HCEC 1CT (cell line): ENCODE measurements at places on chromosomes 5 and 9.

GRCh38 chr5:79962575-79963222 is 28.4 kb downstream of the MTX3 start:
- DNase-seq, result peak; percentile 66

DNA sequence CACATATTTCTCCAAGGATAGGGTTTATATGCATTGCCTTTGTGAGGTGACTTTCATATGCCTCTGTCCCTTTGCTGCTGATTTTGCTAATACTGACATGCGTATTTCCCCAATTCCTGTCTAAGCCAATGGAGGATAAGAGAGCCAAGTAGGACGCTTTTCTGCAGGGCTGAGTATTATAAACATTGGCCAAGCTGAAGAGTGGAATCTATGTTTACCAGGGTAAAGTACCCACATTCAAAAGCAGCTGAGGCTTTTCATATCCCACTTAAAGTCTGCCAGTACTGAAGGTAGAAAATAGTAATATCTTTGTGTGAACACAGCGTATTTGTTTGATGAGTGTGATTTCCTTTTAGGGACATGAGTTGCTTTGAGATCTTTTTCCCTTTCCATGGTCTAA is 128.8 kb upstream of the GPR151 start:
- DNase-seq, result no peak

DNA sequence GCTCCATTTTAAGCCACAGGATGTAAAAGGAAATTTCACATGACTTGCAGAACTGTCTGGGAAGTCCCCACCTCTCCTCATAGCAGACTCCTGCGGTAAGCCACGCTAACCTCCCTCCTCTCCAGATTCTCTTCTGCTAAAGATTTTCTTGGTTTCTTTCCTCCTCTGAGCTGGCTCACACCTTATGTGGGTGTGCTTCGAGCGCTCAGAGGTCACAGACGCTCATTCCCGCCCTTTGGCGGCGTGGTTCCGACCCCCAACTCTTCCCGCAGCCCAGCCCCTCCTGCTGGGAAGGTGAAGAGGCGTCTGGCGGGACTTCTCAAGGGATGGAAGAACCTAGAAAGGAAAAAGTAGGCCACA is 32.9 kb upstream of the CDK20 start:
- DNase-seq, result no peak

DNA sequence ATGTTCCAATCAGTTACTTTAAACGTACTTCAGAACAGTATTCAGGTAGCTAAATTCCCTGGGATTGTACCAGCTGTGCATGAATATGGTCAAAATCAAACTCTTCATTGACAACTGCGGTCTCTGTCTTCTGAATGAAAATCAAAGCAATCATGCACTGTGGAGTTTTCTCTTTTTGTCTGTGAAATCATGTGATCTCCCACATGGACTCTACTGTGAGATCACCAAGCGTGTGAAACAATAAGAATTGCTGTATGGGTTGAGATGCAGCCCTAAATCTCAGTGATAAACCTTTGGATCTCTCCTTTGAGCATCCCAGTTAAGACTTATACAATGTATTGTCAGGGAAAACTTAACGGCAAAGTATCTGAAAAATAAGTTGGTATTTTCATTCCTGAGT is 6.1 kb downstream of the NRG2 start:
- DNase-seq, result no peak

- peak; percentile 61 for DNase-seq
Observed at GRCh38 chr9:137000177-137000930, 4.0 kb upstream of the CLIC3 start.

DNA sequence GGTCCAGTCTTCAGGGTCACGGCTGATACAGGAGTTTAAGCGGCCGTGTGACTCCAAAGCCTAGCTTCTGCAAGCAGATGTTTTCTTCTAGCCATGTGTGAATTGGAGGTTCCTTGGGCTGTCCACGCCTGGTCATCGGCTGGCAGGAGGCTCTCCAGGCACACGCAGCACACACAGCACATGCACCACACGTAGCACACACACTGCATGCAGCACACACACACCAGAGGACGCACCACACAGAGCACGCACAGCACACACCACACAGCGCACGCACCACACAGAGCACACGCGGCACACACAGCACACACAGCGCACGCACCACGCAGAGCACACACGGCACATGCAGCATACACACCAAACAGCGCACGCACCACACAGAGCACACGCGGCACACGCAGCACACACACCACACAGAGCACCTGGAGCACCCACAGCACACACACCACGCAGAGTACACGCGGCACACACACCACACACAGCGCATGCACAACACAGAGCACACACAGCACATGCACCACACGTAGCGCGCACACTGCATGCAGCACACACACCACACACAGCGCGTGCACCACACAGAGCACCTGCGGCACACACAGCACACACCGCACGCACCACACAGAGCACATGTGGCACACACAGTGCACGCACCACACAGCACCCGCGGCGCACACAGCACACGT is 234.3 kb downstream of the FANCC start:
- DNase-seq, result no peak

- no peak for DNase-seq
Observed at GRCh38 chr5:35363387-35363965, 133.2 kb upstream of the PRLR start.

- DNase-seq, result no peak
Observed at GRCh38 chr5:179834120-179834519, 13.4 kb downstream of the SQSTM1 start.

- no peak for DNase-seq
Observed at GRCh38 chr5:179149278-179149677, 89.1 kb downstream of the ZNF354C start.

GRCh38 chr9:9998491-9999287 is 614.1 kb downstream of the PTPRD start:
- DNase-seq, result no peak

DNA sequence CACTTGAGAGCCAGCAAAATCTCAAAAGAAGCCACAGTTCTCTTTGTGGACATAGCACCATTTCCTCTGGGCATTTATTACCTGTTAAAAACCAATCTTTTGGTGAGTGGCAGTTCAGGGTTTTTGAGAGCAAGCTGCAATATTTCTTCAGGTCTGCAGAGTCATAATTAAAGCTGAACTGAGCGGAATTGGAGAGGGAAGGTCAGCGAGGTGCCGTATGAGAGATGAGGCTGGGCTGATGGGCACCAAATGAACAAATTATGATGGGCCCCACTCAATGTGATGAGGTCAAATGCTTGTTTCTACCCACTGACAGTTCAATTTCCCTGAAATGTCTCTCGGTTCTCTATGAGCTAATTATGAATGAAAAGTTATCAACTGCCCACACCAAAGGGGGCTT is 231.9 kb downstream of the AP3B1 start:
- DNase-seq, result no peak

- peak; percentile 50 for DNase-seq
Observed at GRCh38 chr9:131237931-131238401, 38.3 kb downstream of the FAM78A start.

DNA sequence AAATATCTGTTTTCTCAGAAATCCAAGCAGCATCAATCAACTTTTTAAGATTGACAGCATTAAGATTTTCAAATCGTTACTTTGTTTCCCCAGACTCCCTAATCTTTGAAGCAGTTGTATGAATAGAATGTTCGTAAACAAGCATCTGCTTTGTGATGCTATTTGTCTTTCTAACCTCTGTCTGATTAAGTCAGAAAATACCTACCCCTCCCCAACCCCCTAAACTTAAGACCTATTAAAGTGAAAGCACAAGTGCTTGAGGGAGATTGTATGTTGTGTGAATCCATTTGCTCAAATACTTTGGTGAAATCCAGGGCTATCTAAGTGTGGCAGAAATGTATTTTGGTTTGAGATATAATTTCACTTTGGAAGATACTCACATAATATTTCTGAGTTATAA is 47.9 kb upstream of the C5orf47 start:
- DNase-seq, result no peak

GRCh38 chr5:22319798-22320197 is 533.3 kb downstream of the CDH12 start:
- DNase-seq, result no peak

DNA sequence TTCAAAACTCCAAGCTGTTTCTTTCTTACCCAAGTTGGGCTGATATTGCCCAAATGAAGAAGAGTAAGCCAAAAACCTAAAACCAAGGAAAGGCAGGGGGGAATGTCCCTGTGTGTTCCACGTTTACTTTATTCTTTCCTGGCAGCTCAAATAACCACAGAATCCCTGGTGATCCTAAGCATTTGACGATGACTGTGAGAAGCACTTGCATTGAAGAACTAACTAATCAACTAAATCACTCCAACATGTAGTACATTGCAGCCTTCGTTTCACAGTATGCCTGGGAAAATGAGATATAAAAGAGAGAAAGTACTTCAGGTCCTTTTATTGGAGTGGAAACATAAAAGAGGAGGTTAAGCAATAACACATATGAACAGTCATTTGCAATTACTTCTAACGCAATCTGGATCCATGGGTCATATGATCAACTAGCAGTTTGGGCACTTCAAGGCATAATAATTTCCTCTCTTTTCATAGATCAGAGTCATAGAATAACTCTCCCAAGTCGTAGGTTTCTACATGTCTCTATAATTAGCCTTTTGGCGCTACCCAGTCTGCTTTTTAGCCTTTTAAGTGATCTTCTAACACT is 338.4 kb downstream of the TMEM167A start:
- DNase-seq, result no peak

- no peak for DNase-seq
Observed at GRCh38 chr5:146725025-146725424, 153.5 kb downstream of the PPP2R2B start.

- DNase-seq, result no peak
Observed at GRCh38 chr9:98159301-98159700, 33.1 kb downstream of the CORO2A start.

GRCh38 chr9:5453673-5454072 is 3.3 kb downstream of the CD274 start:
- DNase-seq, result no peak

GRCh38 chr5:119290607-119291006 is 65.2 kb upstream of the TNFAIP8 start:
- no peak for DNase-seq

GRCh38 chr9:137832191-137832700 is 45.3 kb upstream of the CACNA1B start:
- DNase-seq, result no peak

- no peak for DNase-seq
Observed at GRCh38 chr5:91176288-91177016, 206.7 kb downstream of the ARRDC3 start.

GRCh38 chr5:131514316-131515283 is 120.4 kb downstream of the RAPGEF6 start:
- peak; percentile 37 for DNase-seq

DNA sequence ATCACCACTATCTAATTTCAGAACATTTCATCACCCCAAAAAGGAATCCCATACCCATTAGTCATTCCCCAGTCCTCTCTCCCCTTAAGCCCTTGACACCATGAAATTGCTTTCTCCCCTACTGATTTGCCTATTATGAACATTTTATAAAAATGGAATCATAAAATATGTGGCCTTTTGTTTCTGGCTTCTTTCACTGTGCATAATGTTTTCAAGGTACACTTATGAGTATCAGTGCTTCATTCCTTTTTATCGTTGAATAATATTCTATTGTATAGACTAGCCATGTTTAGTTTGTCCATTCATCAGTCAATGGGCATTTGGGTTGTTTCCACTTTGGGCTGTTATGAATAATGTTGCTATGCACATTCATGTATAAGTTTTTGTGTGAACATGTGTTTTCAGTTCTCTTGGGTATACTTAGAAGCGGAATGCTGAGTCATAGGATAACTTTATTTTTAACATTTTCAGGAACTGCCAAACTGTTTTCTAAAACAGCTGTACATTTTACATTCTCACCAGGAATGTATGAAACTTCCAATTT is 40.4 kb upstream of the FGF1 start:
- DNase-seq, result peak; percentile 96

DNA sequence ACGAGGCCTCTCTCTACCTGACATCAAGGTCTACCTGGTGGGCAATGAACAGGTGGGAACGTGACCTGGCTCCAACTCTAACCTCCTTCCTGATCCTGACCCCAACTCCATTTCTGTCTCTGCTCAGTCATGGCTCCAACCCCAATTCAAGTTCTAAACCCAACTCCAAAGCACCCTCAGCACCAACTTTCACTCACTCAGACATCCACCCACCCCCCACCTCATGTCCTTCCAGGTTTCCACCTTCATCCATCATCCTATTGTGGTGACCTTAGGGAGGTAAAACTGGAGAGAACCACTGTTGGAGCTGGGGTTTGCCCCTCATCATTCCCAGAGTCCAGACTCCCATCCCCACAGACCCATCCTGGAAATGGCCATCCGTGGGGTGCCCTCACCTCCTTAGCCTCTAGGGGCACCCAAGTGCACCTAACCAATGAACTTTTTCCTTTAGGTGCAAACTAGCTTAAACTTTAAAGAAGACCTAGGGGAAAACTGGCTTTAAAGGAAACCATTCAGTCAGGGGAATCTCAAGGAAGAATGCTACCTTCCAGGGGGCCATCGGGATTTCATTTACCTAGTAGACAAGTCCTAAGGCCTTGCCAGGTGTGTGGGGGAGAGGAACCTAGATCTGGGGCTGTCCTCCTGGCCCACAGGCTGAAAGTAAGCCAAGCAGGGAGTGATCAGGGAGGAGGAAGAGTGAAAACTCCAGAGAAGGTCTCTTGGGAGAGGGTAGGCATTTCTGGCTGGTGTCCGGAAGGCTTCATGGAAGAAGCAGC is 11.3 kb downstream of the RGS14 start:
- DNase-seq, result peak; percentile 26

- DNase-seq, result no peak
Observed at GRCh38 chr5:1718669-1719068, 81.0 kb downstream of the MRPL36 start.

DNA sequence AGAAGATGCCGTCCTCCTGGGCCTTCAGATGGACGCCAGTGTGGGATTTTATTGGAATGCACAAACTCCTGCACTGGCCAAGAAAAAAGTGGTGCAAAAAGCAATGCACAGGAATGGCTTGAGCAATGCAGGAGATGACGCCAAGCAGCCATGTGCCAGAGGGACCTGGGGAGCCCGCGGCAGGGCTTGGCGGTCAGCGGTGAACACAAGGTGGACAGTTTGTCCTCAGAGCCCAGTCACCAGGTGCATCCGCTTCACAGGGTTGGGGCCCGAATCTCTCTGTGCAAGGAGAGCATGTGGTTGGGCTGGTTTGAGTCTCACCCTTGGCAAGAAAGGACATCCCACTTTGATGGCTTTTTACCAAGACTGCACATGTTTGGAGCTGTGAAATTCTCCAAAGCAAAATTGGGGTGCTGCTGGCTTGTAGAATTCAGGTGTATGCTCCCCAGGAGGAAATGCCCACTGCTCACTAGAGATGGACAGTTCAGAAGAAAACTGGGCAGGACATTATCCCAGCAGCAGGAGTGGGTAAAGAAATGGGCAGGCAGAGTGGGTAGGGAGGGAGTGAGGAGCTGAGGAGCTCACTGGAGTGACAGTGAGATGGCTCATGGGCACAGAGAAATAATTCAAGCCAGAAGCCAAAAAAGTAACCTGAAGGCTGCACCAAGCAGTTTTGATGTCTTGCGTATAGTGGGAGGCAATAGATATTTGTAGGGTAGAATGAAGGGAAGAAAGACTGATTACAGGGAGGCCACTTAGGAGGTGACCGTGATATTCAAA is 463.9 kb downstream of the MTRR start:
- DNase-seq, result no peak

- no peak for DNase-seq
Observed at GRCh38 chr5:33753704-33754103, 138.1 kb downstream of the ADAMTS12 start.
